ENCODE measurements at places on chromosomes 7 and 10.

DNA sequence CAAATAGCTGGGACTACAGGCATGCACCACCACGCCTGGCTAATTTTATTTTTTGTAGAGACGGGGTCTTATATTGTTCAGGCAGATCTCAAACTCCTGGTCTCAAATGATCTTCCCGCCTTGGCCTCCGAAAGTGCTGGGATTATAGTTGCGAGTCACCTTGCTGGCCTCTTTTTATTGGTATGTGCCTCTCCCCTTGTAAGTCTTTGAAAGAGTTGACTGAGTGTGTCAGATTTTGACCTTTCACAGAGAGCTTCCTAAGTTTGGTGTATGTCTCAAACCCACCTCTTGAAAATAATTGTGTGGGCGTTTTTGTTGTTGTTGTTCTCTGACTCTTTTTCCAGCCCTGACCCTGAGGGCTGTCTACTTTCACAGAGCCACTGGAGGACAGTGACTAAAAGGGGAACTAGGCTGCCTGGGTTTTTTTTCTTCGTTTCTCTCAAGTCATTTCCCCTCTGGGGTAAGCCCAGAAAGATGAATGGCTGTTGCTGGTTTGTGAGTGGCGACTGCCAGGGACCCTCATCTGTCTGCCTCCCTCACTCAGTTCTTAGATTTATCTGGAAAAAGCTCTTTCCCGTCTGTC is 262.8 kb downstream of the ZEB1 start:
- no peak for DNase-seq

- no peak for DNase-seq
Measured at GRCh38 chr7:80439894-80440821, 71.7 kb downstream of the GNAT3 start.

DNA sequence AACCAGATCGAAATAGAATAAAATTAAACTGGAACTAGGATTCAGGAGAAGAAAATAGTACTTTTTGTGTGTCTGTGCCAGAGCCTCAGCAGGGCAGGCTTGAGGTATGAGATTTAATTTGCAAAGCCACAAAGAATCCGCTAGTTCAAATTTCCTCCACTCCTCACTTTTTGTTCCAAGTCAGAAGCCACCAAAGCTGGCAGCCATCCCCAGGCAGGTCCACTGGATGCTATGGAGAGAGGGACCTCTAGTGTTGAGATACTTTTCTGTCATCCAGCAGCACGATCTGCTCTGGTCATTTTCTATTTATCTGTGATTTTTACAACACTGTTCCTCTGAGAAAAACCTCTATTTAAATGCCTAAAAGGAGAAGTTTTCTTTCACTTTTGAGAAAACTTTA is 147.9 kb upstream of the FRMD4A start:
- peak; percentile 28 for DNase-seq

DNA sequence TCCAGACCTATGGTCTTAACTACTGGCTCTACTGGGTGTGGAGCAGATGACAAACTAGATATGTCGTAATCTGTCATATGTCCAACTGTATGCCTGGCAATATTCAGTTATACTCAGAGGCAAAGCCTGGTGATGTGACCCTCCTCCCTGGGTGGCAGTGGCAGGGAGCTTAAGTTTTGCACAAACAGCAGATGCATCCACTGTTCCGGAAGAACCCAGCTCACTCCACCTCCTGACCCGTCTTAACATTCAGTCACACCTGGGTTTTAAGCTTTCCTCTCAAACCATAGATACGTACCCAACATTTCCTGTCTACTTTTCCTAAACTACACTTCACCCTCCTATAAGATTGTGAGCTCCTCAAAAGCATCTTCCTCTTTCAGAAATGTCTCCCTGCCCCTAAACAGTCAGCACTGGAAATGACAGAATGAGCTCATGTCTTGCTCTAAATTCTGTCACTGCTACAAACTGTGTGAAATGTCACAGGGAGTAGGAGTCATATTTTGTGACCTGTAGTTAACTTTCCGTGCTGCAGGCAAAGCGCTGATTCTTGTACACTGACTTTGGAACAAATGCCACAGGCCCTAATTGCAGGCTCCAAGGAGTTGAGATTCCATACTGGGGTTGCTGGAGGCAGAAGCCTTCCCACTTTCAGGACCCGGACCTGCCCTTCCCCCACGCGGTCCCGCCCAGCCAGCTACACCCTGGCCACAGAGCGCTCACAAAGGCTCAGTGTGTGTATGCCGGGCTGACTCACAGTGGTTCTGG is 23.9 kb downstream of the SCD start:
- DNase-seq = peak; percentile 69

- no peak for DNase-seq
Measured at GRCh38 chr10:84076047-84076388, 63.3 kb upstream of the GHITM start.

GRCh38 chr7:148572067-148572522 is 18.5 kb upstream of the C7orf33 start:
- no peak for DNase-seq

- DNase-seq = no peak
Measured at GRCh38 chr10:3396116-3396515, 223.5 kb upstream of the PITRM1 start.

- DNase-seq = no peak
Measured at GRCh38 chr7:107122486-107122911, 46.3 kb upstream of the HBP1 start.

DNA sequence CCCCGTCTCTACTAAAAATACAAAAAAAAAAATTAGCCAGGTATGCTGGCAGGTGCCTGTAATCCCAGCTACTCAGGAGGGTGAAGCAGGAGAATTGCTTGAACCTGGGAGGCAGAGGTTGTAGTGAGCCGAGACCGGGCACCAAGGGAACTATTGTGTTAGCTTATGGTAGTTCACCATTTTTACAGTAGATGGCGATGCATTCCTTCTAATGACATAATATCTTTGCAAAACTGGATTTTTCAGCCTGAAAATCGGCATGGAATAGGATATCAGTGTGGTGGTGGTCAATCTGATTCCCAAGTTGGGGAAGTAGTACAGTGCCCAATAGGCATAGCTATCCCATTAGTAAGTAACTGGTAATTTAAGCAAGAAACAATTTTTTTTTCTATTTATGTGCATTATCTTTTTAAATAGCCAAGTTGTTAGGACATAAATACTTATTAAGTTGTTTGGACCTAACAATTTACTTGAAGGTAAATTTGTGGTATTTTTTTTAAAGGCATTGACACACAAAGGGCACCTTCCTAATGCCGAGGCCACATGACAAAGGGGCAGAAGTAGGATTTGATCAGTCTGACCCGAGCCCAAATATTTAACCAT is 17.6 kb upstream of the IMPDH1 start:
- DNase-seq = peak; percentile 35

DNA sequence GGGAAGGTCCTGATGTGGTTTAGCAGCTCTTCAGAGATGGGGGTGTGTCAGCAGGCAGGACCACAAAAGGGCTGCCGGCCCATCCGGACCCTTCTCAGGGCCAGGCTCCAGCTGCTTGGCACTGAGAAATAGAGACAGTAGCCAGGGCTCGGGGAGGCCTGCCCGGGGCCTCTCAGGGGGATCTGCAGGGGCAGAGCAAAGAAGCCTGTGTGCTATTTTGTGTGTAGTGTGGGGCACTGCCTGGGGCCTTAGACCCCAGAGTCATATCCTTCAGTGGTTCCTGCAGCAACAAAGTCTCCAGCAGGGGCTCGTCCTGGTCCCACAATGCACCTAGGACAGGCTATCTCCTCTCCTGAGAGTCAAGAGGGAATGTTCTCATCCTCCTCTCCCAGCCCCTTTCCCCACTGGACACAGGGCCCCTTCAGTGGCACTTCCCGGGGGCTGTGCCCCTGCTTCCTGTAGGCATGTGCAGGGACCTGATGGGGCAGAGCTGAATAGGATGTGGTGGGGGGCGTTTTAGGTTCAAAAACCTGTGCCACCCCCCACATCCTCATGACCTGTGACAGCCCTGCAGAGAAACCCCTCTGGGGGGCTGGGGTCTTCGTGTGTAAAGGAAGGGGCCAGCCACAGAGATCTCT is 159.5 kb upstream of the RHEB start:
- DNase-seq = no peak

- peak; percentile 63 for DNase-seq
Measured at GRCh38 chr7:157690833-157691585, 354.2 kb downstream of the DNAJB6 start.

GRCh38 chr10:76469675-76470074 is 1038.3 kb downstream of the LRMDA start:
- DNase-seq = no peak

- DNase-seq = no peak
Measured at GRCh38 chr7:87318741-87319140, 26.7 kb upstream of the CROT start.

DNA sequence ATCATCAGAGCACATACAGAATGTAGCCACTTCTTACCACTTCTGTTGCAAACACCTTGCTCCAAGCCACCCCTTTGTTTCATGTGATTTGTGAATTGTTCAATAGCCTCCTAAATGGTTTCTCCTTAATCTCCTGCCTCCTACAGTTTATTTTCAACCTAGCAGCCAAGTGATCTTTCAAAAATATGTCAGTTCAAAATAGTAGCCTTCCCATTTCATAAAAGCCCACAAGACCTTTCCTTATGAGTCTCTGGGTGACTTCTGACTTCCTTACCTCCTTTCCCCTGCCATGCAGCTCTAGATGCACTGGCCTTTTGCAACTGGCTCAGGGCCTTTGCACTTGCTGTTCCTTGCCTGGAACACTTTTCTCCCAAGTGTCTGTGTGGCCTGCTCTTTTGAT is 4.8 kb downstream of the MINDY4 start:
- DNase-seq = no peak
